ENCODE measurements at places on chromosomes 16 and 17.

DNA sequence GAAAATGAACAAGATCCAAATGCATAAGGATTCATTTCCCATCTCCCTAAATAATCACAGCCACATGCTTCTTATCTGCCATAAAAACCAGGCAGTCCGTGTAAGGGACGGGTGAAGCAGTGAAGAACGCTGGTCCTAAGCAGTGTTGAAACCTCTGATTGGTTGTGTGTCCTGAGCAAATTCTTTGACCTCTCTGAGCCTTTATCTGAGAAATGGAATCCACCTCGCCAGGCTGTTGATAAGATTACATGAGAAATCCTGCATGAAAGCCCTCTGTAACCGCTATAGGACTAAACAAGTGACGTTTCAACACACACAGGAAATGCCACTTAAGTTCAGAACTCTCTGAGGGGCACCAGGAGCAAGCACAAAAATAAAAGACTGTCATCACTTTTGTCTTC is 26.8 kb downstream of the GAS7 start:
- DNase-seq, result no peak

GRCh38 chr17:32549559-32549958 is 62.8 kb downstream of the CDK5R1 start:
- no peak for DNase-seq

DNA sequence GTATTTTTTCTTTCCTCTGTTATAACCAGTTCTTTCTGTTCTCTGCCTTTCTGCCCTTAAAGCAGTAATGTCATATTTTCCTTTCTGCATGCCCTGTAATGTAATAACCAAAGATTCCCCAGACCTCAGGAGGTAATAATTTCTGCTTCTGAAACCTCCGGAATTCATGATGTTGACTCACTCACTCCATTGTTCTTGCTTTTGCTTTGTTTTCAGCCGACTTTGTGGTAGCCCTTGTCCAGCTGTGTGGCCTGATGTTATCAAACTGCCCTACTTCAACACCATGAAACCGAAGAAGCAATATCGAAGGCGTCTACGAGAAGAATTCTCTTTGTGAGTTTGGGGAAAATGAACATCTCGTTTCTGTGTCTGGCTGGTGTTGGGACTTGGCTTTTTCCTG is 55.9 kb downstream of the CDK12 start:
- DNase-seq, result no peak

DNA sequence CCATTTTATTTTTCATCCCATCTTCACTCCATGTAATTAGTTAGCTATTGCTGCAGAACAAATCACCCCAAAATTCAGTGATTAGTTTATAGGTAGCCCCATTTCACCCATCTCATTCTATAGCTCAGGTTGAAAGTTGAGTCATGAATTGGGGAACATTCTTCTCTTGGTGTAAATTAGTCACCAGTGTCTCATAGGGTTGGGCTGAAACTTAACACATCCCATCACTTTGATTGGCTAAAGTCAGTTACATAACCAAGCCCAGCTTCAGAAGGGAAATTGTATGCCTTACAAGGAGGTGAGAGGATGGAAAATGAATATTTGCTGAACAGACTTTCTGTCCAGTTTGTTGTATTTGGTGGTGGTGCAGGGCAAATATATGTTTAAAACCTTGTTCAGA is 477.5 kb downstream of the WWOX start:
- DNase-seq, result no peak

DNA sequence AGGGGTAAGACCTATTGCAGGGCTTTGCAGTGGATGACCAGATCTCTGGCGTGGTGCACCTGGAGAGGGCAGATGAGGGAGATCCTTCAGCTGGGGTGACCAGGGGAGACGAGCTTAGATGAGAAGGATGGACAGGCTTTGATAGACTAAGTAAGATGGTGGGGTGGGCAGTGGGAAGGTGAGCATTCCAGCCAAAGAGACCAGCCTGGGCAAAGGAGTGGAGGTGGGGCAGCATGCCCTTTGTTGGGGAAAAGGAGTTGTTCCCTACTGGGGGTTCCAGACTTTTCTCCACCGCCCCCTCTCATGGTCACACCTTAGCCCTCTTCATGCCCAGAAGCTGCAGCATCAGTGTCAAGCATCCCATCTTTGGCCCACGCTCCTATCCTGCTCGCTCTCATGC is 27.6 kb downstream of the ANKRD40 start:
- DNase-seq, result no peak

- no peak for DNase-seq
These were observed 4.3 kb upstream of the PPP1R1B start for GRCh38 chr17:39622380-39623006.

- no peak for DNase-seq
These were observed 583.4 kb upstream of the PSMD7 start for GRCh38 chr16:73713251-73713650.

DNA sequence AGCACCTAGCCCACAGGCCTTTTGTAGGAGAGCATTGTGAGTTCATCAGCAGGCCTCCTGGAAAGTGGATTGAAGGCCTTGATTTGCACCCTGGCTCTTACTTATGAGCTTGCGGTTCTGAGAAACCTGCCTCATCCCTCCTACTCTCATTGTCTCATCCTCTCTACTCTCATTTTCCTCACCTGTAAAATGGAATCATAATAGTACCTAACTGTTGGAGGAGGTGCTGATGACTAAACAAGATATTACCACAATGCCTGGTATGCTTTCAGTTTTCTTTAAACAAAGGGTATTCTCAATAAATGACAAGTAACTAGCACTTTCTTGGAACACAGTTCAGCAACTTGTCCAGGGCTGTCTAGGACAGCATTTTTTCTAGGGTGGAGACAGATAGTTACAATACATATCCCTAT is 243.1 kb upstream of the MAF start:
- no peak for DNase-seq

- DNase-seq, result no peak
These were observed 31.9 kb downstream of the UBE2O start for GRCh38 chr17:76421044-76421407.

DNA sequence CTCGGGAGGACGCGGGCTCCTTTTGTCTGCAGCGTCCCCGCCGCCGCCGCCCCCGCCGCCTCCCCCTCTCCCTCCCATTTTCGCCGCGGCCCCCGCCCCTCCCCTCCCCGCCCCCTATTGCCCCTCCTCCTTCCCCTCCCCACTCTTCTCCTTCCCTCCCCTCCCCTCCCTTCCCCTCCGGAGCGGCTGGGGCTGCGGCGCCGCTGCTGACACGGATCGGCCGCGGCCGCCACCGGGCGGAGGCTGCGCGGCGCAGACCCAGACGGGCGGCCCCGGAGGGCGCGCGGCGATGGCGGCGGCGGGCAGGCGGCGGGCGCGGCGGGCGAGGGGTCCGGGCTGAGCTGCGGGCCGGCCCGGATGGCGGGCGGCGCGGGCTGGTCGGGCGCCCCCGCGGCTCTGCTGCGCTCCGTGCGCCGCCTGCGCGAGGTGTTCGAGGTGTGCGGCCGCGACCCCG is at the start of gene RAB11FIP4:
Gene RAB11FIP4 (plus strand): TSS at position 180 of the 454 bp plus-strand sequence. CDS start 178 bp downstream, at position 358.
- peak; percentile 59 for DNase-seq

DNA sequence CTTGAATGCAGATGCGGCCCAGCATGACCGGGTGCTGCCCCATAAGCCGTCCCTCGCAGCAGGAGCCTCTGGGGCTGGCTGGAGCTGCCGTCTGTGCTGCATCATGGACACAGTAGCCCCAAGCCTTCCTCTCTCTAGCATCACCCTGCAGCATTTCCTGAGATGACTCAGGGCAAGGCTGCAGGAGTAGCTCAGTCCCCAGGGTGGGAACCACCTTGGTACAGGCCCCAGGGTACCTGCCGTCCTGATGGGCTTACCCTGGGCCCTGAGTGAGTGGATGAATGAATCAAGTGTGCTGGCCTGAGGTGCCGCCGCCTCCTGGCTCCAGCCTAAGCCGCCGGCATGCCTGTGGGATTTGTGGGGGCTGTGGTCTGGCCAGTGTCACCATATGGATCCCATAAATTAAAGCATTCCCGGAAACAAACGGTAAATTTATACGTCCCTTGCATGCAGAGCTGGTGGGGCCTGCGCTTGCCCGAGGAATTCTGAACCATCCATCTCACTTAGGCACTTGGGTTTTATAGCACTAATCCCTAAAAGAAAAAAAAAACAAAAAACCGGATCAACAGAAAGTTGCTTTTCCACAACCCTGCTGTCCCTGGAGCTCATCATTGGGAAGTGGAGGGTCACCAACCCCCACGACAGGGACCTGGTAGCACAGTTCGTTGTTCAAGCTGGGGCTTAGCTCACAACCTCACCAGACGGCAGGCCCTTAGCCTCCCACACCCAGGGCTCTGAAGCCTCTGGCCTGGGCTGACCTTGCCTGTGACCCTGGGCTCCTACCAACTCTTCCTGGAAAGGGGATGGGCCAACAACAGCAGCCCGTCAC is 242.6 kb upstream of the CIBAR2 start:
- DNase-seq, result no peak
